NCI-H460 (cell line): ENCODE measurements at places on chromosomes 7 and 10. TPM values are rescaled to one million over a fixed set of nuclear protein-coding genes. Genes with fewer than 3 reads are reported as not detected.
A peak's percentile ranks its signal among the peaks of the same experiment; 100 is the strongest.

DNA sequence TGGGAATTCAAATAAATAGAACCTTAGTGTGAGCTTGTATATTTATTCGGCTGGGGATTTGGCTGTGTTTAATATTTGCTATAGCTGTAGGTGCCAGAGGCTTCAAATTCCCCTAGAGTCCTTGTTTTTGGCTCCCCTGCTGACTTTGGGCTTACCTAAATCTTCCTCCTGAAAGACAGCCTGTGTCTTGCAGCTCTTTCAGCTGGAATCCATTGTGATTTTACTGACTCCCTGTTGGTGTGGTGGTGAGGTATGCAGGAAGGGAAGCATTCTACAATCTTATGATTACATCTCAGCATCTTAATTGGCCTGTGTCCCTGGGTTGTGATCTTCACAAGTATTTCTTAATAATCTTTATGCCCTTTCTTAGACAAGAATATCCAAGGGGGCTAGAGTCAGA is 25.9 kb downstream of the FOXI2 start:
- DNase-seq: no peak

- no peak for DNase-seq
These were observed 534.8 kb upstream of the MGMT start for GRCh38 chr10:128932071-128932820.

Gene LLCFC1
- total RNA-seq: not detected in 2 replicates

- no peak for DNase-seq
These were observed 6.4 kb upstream of the ZNF862 start for GRCh38 chr7:149831741-149832219.

DNA sequence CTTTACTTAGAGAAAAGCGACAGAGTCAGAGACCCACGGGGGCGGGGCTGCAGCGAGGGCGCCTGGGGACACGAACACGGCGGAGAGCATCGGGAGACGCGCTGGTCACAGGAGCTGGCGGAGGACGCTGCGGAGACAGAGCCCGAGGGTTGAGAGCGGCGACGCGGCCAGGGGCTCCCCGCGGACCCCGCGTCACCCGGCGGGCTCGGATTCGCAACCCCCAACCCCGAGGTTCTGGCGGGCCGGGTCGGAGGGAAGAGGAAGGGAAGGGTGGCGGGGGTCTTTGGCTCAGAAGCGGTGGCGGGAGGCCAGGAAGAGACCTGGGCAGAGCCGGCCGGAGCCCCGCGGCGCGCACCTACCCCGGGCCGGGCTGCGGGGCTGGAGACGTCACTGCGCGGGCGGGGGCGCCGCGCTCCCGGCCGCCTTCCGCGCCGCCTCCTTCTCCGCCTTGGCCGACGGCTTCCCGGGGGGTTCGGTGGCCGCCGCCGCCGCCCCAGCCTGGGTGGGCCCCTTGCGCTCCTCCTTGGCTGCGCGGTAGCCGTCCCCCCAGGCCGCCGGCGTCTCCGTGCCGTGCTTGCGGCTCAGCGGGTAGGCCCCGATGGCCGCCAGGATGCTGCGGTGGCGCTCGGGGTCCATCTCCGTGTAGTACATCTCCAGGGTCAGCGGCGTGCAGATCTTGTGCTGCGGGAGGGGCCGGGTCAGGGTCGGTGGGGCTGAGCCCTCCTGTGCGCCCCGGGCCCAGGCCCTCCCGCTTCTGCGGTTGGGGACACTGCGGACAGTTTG is 11.1 kb downstream of the CALY start:
- DNase-seq: no peak

Gene DRGX
- not detected in 2 replicates for total RNA-seq

GRCh38 chr7:158110661-158111048 is 477.0 kb downstream of the PTPRN2 start:
- DNase-seq: no peak

Gene PNLIPRP1
- total RNA-seq: not detected in 2 replicates

DNA sequence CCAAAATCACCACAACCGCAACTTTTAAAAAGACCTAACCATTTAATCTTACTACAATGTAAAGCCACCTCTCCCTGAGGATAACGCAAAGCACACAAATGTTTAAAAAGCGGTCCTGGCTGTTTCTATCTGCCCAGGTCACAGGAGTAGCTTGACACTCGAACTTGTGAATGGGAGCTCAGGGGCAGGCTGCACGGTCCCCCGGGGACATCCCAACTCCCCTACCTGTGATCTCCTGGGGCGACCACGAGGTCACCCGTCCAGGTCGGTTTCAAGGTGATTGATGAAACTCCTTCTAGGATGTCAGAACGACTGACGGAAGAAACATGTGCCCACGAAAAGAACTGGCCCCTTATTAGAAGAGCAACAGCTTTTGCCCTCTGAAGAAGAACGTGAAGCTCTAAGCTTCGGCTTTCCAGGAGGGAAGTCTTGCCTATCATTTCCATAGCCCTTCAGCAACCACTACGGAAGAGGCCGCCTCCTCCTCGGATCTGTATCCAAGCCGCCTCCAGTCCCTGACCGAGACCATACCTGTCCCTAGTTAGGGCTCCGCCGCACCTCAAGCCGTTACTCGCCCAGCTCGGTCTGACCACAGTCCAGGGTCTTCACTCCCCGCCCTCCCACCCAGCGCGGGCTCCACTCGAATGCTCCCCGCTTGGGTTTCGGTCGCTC is 459 bp downstream of the CYCS start:
- DNase-seq: no peak

DNA sequence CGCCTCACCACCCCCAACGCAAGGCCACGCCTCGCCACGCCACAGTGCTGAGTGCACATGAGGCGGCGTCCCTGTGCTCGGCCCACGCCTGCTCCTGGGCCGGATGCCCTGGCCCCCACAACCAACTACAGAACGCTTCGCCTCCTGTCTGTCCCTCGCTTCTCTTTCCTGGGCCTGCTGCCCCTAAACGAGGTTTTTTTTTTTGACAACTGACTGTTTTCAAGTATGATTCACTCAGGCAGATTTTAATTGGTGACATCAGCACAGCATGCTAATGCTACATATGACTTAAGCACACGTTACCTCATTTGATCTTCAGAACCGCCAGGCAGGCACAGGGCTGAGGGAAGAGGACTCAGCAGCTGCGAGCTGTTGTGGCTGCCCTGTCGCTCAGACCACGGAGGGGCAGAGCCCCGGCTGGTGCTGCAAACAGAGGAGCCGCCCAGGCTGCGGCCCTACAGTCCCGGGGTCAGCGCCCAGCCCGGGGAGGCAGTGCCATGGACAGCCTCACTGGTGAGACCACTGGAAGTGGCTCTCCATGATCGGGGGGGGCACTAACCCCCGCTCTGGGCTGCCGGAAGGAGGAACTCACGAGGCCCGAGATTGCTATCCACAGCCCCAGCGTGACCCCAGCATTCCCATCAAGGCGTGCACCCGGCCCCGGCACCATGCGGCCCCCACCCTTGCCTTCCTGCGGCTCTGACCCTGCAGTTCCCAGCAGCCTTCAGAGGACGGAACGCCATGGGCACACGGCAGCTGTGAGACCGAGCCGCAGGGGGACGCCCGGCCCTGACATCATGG is 212.8 kb downstream of the MAD1L1 start:
- no peak for DNase-seq

- no peak for DNase-seq
These were observed 152.0 kb downstream of the MACC1 start for GRCh38 chr7:20064974-20065862.

DNA sequence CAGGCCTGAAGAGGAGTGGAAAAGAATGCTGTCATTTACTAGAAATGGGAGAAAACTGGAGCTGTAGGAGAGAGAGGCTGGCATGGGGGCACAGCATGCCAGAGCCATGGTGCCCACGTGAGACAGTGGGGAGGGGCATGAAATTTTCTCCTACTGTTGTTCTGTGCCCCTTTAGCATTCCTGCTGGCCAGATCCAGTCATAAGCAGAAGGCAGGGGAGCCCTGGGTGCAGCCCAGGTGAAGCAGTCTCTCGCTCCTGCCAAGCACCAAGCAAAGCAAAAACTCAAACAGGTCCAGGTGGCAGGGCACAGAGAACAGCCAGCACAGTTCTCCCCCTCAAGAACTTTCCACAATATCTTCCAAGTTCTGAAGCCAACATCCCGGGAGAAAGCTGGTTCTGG is 383.2 kb downstream of the TCERG1L start:
- no peak for DNase-seq

DNA sequence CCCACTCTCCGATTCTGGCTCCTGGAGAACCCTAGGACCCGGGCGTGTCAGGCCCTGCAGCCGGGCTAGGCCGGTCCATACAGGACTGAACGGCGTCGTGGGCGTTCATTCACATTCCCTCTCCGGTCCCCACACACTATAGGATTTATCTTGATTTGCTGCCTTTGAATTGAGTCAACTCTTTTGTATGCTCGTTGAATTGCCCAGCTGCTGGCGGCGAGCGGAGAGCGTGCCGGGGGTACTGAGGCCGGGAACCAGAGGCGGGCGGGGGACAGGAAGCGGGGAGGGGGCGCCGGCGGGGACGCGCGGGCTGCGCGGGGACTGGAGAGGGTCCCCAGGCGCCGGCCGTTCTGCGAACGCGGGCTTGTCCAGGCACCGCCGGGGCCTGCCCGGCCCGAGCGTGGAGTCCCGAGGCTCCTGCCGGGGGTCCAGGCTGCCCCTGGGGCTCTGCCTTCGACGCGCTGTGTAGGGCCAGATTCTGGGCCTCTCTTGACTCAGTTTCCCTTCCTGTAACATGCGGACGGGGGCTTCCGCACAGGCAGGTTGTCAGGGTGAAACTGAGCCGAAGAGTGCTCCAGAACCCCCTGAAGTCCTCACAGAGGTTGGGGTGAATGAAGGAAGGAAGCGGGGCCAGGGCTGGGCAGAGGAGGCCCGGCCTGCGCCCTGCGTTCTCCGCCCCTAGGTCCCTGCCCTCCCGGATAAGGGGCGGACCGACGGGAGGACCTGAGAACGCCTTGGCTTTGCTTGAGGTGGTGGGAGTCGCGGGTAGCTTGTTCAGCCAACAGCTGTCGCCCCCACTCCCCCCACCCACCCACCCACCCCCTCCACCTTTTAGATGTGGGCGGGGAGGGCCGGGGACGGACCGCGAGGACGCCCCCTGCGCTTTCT is 769 bp upstream of the ELFN1 start:
- no peak for DNase-seq

GRCh38 chr7:30683816-30684215 is 1.6 kb upstream of the CRHR2 start:
- no peak for DNase-seq

- DNase-seq: no peak
These were observed 20.0 kb upstream of the SMO start for GRCh38 chr7:129168231-129169021.

Gene HYAL4
- total RNA-seq: not detected in 2 replicates

DNA sequence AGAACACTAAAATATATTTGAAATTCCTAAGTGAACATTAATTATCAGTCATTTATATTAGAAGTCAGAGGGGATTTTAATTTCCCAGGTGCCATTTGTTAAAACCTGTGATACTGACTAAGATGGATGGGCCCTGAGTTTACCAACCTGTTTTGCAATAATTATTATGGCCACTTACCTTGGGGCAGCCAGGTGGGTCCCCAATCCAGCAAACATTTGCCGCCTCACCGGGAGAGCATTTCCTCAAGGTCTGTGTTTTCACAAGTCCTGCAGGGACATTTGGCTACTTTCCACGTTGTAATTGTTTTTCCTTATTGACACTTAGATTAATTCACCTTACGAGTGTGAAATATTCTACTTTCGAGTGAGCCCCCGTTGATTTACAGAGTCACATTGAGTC is 251.2 kb upstream of the PPP2R2D start:
- DNase-seq: no peak

GRCh38 chr10:130345728-130346127 is 209.5 kb downstream of the GLRX3 start:
- no peak for DNase-seq

Gene HGF
- not detected in 2 replicates for total RNA-seq

DNA sequence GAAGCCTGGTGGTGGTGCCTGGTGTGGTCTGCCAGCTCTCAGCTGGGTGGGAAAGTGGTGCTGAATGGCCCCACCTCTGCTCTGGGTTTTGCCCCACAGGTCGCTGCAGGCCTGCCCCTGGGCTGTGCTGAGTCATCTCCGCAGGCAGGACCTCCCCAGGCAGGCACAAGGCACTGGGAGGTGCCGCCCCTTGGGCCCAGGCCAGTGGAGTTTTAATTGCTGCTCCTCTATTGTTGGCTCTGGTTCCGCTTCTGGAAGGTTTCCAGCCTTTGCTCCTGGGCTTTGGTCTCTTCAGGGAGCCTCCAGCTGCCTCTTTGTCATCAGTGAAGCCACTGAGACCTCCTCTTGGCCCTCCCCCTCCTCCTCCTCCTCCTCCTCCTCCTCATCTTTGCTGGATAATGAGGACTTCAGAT is 180.3 kb upstream of the GRB10 start:
- peak; percentile 26 for DNase-seq

Gene SCART1
- 0.92 and 1.2 TPM in 2 replicates for total RNA-seq

DNA sequence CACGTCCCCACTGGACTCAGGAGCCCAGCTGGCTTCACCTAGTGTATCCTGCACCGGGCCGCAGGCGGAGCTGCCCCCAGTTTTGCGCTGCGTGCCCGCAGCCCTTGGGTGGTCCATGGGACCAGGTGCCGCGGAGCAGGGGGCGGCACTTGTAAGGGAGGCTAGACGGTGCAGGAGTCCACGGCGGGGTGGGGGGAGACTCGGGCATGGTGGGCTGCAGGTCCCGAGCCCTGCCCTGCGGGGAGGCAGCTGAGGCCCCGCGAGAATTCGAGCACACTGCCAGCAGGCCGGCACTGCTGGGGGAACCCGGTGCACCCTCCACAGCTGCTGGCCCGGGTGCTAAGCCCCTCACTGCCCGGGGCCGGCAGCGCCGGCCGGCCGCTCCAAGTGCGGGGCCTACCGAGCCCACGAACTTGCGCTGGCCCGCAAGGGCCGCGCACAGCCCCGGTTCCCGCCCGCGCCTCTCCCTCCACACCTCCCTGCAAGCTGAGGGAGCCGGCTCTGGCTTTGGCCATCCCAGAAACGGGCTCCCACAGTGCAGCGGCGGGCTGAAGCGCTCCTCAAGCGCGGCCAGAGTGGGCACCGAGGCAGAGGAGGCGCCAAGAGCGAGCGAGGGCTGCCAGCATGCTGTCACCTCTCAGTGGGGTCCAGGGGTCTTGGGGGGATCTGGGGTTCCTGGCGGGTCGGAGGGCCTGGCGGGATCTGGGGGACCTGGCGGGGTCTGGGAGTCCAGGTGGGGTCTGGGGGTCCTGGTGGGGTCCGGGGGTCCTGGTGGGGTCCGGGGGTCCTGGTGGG is 81.4 kb downstream of the VIPR2 start:
- no peak for DNase-seq

DNA sequence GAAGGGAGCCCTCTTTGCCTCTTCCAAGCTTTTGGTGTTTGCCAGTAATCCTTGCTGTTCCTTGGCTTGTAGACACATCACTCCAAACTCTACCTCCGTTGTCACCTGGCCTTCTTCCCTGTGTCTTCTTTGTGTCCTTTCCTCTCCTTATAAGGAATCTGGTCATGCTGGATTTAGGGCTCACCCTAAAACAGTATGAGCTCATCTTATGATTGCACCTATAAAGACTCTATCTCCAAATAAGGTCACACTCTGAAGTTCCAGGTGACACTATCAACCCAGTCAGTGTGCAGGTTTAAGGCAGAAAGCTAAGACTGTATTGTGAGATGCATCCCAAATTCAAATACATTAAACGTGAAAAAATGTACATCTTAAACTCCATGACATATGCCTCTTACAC is 49.0 kb upstream of the ZRANB1 start:
- no peak for DNase-seq

Gene OR2A12
- not detected in 2 replicates for total RNA-seq

- DNase-seq: no peak
These were observed 56.9 kb upstream of the PPP1R3C start for GRCh38 chr10:91689731-91690168.

Gene BMPR1A
- 28.6 and 31.6 TPM in 2 replicates for total RNA-seq

GRCh38 chr7:131249003-131249402 is 78.7 kb upstream of the MKLN1 start:
- DNase-seq: peak; percentile 45

- DNase-seq: no peak
These were observed 141.4 kb downstream of the ARHGAP22 start for GRCh38 chr10:48463318-48464003.
